Right renal pelvis (tissue), 4 donors: ENCODE measurements at places on chromosomes 16 and 17. TPM values are rescaled to one million over a fixed set of nuclear protein-coding genes. Genes with fewer than 3 reads are reported as not detected.

- no peak for DNase-seq
Observed at GRCh38 chr16:30760577-30761426, 1.1 kb downstream of the CFAP119 start.

The COG8 gene
- polyA plus RNA-seq: 28.3 TPM

DNA sequence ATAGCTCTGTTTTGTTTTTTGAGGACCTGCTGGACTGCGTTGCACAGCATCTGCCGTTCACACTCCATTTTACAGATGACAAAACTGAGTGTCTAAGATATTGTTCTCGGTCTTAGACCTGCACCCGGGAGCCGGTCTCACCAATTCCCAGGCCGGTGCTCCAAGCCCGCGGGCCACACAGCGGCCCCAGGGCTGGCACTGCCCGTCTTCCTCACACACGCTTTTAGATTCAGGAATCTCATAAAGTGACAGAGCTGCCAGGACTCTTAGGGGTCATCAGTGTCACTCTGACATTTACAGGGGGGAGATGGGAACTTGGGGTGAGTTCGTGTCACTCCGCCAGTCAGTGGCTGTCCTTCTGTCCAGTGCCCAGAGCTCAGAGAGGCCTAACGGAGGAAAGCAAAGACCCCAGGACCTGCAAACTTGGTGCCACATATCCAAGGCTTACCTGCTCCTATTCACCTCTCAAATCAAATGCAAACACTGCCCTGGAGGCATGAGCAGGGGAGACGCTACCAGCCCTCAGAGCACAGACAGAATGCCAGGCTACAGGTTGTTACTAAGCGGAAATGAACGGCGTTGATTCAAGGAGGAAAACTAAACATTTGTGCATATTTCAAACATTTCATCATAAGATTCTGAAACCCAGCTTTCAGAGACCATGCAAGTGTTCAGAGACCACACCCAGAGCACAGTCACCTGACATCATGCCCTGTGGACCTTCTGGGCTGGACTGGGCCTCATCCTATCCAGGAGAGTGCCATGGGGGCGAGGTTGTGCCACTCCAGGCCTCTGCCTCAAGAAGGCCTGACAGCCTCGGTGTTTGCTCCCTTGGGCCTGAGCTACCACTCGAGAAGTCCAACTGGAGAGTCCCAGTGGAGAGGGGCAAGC, 29.5 kb downstream of the TNFRSF13B start:
- DNase-seq: no peak

DNA sequence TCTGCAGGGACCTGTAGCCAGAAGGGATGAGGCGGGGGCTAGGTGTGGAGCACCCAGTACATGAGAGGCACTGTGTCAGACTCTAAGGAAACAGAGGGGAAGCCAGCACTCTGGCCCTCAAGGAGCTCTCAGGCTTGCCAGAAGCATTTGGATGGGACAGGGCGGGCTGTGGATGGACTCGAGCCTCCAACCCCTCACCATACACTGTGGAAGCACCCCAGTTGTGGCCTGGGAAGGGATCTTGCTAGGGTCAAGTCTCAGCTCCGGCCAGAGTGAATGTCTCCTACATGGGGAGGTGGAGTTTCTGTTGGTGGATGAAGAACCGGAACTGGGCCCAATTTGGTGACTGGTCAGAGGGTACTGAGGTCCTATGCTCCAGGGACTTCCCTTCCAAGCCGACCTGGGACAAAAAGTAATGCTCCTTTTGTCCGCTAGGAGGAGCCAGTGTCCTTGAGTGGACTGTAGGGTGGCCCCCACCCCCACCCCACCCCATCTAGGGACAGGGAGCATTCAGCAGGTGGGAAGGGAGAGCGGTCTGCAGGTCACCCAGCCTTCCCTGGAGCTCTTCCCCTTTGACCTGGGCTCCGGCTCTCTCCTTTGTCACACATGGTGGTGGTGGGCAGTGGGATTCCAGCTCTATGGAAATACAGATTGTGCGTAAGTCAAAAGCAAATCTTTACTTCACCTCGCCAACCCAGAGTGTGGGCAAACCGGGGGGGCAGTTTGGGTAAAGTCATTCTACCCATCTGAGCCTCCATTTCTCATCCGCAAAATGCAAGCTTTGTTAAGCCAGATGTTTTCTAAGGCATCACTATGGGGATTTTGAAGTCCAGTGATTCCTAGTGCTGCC, 20.4 kb upstream of the PHB1 start:
- DNase-seq: no peak

GRCh38 chr17:20314834-20315233, 152.5 kb downstream of the LGALS9B start:
- DNase-seq: no peak

DNA sequence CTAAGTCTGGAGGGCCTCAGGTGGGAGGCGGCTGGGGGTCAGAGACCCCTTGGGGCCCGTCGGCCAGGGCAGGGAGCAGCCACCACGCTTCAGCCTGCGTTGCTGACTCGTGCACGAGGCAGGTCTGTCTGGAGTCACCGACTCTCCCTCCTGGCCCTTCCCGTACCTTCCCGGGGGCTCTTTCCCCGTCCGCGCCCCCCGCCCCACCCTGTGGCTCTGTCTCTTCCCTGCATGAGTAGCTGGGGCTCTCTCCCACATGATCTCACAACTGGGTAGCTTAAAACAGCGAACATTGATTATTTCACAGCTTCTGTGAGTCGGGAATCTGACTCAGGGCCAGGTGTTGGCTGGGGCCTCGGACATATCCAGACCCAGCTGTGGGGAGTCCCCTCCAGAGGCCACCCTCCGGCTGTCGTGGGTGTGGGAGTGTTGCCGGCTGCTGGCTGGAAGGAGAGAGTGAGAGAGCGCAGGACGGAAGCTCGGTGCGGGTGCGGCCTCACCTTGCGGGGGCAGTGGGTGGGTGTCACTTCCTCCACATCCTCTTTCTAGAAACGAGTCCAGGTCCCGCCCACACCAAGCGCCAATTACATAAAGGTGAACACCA, 17.3 kb downstream of the BAHCC1 start:
- no peak for DNase-seq

DNA sequence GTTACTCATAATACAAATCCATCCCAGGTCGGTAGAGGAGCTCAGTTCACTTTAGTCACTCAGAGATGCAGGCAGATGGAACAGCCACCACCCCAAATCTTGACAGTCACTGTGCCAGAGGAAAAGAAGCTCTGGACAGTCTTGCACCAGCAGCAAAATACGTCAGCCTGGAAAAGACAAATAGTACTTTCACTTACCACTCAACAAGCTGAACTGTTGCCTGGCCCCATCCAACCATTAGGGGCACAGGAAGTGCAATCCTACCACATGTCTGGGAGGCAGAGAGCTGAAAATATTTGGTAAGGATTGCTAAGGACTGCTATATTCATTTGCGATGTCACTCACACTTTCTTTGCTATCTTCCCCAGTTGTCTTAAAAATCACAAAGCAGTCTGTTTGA, 239.1 kb upstream of the TOX3 start:
- DNase-seq: no peak

DNA sequence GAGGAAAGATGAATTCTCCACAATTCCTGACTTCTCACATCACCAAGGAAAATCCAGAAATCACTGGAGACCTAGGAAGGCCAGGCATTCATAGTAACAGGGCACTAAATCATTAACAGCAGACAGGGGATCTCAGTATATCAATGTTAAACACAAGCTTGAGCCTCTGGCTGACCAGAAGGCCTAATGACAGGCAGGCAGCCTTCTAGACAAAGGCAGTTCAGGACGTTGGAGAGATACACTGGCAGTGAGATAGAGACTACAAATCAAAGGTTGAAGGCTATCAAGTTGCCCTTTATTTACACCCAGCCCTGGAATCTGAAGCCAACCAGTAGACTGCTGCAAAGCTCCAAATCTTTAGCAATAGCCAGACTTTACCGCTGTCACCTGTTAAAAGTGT, 422.8 kb upstream of the CCL2 start:
- DNase-seq: no peak

The CCL13 gene
- polyA plus RNA-seq: 0.17 TPM

- no peak for DNase-seq
Observed at GRCh38 chr16:10391339-10391738, 5.5 kb downstream of the ATF7IP2 start.

- no peak for DNase-seq
Observed at GRCh38 chr17:79997011-79997660, 38.5 kb downstream of the TBC1D16 start.

GRCh38 chr17:4632581-4632920, 8.9 kb downstream of the ALOX15 start:
- DNase-seq: no peak

- no peak for DNase-seq
Observed at GRCh38 chr16:22683730-22684573, 130.0 kb upstream of the HS3ST2 start.

GRCh38 chr16:85498607-85499006, 114.5 kb upstream of the GSE1 start:
- no peak for DNase-seq

The SBK1 gene
- 16.5 TPM for polyA plus RNA-seq

GRCh38 chr16:89827383-89828198, 684 bp upstream of the SPIRE2 start:
- DNase-seq: no peak

DNA sequence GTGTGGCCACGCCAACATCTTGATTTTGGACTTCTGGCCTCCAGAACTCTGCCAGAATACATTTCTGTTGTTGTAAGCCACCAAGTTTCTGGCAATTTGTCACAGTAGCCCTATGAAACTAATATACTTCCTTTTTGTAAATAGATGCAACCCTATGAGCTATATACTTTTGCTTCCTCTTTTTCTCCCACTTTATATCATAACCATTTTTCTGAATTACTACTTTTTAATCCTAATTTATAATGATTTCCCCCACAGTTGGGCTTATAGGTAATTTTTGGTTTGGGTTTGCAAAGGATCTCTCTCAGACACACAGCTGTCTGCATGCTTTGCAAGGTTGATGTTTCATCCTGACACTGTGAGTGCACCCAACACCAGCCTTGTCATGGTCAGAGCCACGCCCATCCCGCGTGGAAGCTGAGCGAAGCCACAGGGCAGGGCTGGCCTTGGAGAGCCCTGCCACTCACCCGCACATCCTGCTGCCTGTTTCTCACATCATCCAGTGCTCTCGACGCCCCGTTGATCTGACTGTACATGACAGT, 5.8 kb downstream of the TRIM25 start:
- DNase-seq: no peak

GRCh38 chr16:2183671-2184070, 12.7 kb downstream of the CASKIN1 start:
- no peak for DNase-seq

GRCh38 chr16:6160303-6160702, 1062.7 kb upstream of the EEF2KMT start:
- DNase-seq: no peak

The RASD1 gene
- 1.3 TPM for polyA plus RNA-seq

DNA sequence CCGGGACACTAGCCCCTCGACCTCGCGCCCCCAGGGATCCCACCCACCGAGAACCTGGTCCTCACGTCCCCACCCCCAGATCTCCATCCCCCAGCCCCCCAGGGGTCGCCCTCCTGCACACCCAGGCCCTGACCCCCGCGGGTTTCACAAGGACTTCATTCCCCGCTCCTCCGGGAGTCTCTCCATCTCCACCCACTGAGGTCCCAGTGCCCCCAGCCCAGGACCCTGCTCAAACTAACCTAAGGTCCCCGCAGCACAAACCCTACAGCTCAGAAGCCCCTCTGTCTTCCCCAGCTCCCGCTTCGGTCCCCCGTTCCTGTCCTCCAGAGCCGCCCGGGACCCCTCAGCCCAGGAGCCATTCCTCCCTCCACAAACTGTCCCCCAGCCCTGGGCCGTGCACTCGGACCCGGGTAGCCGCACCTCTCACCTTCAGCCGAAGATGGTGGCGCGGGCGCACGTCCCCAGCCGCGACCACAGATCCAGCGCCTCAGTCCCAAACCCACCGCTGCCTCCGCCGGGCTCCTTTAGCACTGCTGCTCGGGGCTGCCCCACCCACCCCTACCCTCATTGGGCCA, at the start of gene MYH10:
MYH10 (minus strand) TSS at position 499 of the 575 bp plus-strand sequence. CDS start 7,479 bp downstream, outside the sequence.
- peak; percentile 20 for DNase-seq

The SPNS3 gene
- polyA plus RNA-seq: 2.2 TPM

DNA sequence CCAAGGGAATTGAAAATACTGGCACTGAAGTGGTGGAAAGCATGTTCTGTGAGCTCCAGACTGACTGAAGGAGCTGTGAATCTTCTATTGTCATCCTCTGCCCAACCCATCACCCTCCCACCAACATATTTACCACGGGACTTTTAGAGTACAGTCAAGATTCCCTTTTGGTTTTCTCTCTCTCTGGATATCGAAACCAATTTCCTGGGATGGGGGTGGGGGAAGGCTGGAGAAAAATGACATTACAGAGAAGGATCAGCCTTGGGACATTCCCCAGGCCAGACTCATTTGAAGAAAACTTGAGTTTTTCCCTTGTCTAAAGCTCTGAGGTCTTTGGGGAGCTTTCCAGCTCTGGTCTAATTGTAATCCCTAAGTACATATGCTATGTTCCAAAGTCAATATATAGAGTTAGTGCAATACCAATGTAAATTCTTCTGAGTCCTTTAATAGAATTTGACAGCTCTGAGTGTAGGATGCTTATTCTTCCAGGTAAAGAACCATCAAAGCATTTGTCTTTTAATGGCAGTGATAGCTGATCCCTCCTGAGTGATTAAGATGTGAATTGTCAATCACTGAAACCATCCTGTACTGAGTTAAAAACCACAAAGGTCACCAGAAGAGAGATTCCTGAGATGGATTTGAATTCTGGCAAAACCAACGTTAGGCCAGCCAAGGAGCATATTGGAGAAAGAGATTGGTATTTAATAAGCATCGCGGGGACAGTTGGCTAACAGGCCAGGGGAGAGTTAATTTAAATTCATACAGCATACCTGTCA, 48.8 kb upstream of the CCL1 start:
- DNase-seq: no peak

The ZNF423 gene
- 28.4 TPM for polyA plus RNA-seq

- no peak for DNase-seq
Observed at GRCh38 chr16:79618692-79619050, 18.1 kb upstream of the MAF start.

The TEPSIN gene
- polyA plus RNA-seq: 16.3 TPM

DNA sequence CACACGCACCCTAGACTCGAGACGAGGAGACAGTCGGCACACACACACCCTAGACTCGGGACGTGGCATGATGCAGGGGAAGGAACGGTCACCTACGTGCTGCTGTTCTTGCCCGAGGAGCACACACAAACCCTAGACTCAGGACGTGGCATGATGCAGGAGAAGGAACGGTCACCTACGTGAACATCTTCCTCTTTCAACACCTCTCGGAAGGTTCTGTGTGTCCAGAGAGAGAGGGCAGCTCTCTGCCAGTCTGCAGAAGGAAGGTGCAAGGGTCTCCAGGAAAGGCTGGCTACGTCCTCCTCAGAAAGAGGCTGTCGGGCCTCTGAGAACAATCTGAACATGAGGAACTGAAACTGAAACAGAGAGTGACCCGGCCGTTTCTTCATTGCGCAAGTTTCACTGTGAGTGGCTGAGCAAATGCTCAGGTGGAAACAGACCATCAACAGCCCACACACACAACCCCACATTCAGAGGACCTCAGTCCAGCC, 43.4 kb downstream of the ZNF276 start:
- DNase-seq: no peak
